Fibroblast of the aortic adventitia (primary cell): ENCODE measurements at places on chromosomes 1 and 21. TPM values are rescaled to one million over a fixed set of nuclear protein-coding genes. Genes with fewer than 3 reads are reported as not detected.

GRCh38 chr1:58854576-58854975 is 70.7 kb upstream of the JUN start:
- no peak for DNase-seq

GRCh38 chr1:115457289-115457688 is 119.2 kb upstream of the NGF start:
- DNase-seq = no peak

DNA sequence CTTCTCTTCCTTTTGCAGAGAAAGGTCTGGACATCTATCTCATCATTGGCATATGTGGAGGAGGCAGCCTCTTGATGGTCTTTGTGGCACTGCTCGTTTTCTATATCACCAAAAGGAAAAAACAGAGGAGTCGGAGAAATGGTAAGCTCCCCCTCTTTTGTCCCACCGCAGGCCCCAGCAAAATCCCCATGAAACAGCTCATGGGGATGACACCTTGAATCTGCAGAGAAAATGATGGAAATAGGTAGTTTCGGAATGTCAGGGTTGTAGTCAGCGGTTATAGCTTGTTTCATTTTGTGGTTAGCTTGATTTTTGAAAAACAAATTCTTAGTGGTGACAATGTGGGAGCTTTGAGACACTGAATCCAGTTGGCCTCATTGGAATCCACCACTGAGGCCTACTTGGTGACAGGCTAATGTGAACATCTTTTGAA is 10.3 kb downstream of the CD2 start:
- no peak for DNase-seq

- peak; percentile 50 for DNase-seq
Measured at GRCh38 chr1:209797978-209798639, 7.8 kb downstream of the IRF6 start.

DNA sequence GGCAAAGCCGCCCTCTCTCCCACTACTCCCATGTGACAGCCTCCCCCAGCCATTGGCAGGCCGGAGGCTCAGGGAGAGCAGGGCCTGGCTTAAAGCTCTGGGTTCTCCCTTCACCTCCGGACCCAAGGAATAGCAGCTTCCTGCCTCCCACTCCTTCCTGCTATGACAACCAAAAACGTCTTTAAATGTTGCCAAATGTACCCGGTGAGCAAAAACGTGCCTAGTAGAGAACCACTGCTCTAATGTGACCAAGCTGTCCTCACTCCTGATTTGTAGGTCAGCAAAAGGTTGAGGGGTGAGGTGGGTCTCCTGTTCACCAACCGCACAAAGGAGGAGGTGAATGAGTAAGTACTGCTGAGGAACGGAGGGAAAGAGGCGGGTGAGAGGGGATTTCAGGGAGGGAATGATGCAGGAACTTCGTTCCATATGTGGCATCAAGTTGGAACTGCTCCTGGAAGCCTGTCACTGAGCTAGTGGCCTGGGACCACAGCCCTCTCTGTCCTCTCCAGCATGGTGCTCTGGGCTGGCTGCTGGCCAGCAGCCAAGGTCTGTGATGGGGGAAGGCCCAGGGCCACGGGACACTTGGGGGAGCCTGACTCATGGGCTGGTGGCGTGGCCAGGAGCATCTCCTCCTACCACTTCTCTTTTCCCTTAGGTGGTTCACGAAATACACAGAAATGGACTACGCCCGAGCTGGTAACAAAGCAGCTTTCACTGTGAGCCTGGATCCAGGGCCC is 5.7 kb downstream of the MRTO4 start:
- no peak for DNase-seq

DNA sequence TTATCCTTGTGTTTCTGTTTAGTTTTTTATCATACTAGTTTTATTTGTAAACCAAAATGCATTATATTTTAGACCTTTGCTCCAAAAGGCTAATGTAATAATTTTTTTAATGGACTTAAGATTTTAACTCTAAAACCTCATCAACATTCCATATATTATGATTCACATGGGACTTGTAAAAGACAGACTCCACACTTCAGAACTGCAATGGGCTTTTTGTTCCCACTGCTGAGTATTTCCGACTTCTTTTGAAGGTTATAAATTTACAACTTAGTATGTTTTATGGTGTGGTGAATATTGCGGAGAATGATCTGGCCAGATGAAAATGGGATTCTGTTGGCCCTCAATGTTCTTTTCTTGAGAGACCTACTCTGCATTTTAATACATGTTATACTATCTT is 678.5 kb downstream of the USP25 start:
- no peak for DNase-seq

DNA sequence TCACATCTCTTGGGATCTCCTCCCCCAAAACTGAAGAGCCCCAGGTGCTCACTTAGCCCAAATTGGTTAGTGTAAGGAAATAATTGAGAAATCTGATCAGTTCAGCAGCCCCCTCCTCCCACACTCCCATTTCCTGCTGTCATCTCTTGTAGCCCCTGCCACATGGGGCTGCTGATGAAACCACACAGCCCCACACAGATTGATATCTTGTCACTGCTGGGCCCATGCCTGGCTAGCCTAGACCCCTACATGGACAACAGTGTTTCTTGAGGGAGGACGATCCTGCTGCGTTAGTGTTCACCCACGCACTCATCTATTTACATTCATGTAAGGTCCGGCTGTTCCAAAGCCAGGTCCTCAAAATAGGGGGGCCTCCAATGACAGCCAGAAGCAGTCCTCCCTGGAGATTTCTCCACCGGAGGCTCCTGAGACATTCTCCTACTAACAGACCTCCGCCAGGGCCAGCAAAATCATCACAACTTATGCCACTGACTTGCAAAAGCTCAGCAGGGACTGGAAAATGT is 23.9 kb upstream of the RXRG start:
- no peak for DNase-seq

- no peak for DNase-seq
Measured at GRCh38 chr1:189834813-189835212, 642.9 kb downstream of the BRINP3 start.

DNA sequence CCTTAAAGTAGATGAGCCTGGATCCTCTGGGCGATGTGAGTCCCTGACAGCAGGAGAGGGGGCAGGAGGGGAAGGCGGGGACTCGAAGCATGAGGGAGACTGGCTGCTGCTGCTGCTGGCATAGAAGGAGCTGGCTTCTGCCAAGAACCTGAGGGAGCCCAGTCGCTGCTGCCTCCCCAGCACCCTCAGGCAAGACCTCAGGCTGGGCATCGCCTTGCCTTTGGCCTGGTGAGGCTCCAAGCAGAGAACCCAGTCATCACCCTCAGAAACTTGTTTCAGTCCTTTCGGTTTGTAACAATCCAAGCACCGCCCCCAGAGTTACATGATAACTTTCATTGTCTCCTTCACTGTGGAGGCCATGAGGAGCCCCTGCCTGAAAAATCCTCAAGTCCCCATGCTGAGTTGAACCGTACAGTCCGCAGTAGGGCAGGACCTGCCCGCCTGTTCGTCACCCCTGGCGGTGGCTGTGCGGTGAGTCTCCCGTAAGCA is 38.8 kb downstream of the POFUT2 start:
- peak; percentile 58 for DNase-seq

- DNase-seq = no peak
Measured at GRCh38 chr1:221687836-221688487, 53.9 kb downstream of the DUSP10 start.

Gene ATP1A4
- not detected in 2 replicates for total RNA-seq

Gene SPRR5
- not detected in 2 replicates for total RNA-seq

Gene EPS8L3
- not detected in 2 replicates for total RNA-seq

Gene MOV10
- total RNA-seq = 21.4 and 31.5 TPM in 2 replicates

Gene SLAMF8
- not detected in 2 replicates for total RNA-seq

Gene USH2A
- under 0.01 TPM in 1 of 2 replicates, not detected in the other for total RNA-seq

Gene ARHGAP30
- not detected in 2 replicates for total RNA-seq

Gene STYXL2
- total RNA-seq = not detected in 2 replicates

Gene NHLH1
- not detected in 2 replicates for total RNA-seq

Gene CNTN2
- not detected in 2 replicates for total RNA-seq
